Naive thymus-derived CD4-positive, alpha-beta T cell (primary cell): ENCODE measurements at places on chromosomes 16 and 17.

DNA sequence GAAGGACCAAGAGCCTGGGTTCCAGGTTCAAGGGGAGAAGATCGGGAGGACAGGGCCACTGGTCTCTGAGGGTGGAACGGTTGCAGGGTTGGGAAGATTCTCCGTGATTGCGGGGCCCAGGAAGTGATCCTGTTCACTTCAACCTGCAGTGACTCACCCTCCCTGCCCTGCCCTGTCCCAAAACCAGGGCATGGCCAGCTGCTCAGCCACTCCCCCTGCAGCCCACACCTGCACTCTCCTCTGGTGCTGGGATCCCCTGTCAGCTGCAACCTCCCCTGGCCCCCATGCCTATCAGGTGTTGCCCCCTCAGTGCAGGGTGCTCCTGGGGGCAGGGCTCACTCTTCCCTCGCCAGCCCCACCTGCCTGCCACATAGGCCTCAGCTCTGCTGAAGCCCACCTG is 1.1 kb downstream of the RUNDC3A start:
- no peak for DNase-seq

GRCh38 chr16:67397812-67398545 is 4.7 kb upstream of the TPPP3 start:
- no peak for DNase-seq

- DNase-seq, result no peak
Measured at GRCh38 chr17:80432961-80433550, 18.1 kb downstream of the ENDOV start.

DNA sequence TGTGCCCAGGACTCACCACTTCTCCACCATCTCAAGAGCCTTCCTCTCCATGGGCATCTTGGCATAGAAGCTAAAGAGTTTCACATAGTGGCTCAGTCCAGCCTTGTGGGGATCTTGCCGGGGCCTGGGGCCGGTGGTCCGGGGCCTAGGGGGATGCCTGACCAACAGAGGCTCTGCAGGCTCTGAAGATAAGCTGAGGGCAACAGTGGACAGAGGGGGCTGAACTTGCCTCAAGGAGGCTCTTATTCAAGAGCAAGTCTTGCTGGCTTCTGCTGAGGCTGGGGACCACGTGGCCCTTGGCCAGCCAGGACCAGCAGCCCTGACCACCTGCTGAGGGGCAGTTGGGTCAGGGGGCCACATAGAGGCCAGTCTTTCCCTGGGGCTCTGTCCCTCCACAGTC is 13.5 kb upstream of the THAP11 start:
- DNase-seq, result no peak

GRCh38 chr16:1474082-1474795 is 589 bp downstream of the CLCN7 start:
- no peak for DNase-seq

DNA sequence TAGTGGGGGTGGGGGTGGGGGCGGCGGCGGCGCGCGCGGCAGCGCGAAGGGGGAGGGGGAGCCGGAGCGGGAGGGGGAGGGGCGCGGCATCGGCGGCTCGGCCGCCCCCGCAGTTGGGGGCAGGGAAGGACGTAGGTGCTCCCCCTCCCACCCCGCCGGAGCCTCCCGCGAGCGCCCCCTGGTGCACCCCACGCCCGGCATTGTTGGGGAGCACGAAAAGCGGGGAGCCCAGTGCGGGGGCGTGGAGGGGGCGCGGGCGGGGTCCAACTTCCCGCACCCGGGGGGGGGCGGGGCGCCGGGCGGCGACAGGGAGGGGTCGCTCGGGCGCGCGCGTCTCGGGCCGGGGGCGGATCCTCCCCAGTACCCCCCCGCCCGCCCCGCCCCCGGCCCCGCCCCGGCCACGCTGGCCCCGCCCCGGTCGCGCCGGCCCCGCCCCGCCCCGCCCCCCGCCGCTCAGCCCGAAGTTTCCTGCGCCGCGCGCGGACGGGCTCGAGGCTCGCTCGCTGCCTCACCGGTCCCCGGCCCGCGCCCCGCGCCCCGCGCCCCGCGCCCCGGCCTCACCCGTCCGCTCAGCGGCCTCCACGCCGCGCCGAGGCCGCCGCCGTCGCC is at the start of gene CACNA1H:
TSS of gene CACNA1H (plus strand) at position 456 of the 609 bp plus-strand sequence. CDS start 632 bp downstream, outside the sequence.
- peak; percentile 59 for DNase-seq

DNA sequence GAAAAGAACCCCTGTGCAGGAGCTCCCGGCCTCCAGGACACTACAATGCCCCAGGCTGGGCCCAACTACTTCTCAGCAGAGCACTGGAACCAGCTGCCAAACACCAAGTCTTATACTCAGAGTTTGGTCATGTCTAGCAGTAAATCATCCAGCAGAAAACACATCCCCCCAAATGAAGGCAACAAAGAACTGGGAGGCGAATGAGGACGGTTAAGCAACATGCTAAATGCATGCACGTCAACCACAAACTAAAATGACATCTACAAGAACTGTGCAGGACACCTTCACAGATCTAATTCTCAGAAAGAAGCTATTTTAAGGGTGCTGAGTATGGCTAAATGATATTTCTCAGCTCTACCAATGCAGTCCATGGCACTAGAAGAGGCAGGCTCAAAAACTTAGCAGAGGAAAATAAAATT is 7.6 kb upstream of the IRX5 start:
- DNase-seq, result no peak

GRCh38 chr17:1271441-1271840 is 1.2 kb downstream of the BHLHA9 start:
- DNase-seq, result no peak

GRCh38 chr16:65662256-65662655 is 540.4 kb upstream of the CDH11 start:
- DNase-seq, result no peak
